ENCODE measurements at places on chromosomes 11 and 22.

DNA sequence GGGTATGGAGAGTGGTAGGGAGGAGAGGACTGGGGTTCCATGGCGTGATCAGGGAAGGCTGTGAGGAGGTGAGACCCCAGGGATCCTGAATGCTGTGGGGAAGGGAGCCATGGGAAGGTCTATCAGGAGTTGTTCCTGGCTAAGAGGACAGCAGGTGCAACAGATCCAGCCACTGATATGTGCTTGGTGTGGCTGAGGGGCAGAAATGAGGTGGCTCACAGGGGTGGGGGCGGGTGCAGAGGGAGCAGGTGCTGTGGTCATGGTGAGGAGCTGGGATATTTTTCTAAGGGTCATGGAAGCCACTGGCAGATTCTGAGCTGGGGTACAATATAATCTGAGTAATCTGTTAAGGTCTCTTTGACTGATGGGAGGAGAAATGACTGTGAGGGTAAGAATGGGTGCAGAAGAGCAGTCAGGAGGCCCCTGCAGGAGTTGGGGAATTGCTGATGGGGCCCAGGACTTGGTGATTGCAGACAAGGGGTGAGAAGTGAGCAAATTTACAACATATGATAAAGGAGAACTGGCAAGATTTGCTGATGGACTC is 31.3 kb upstream of the DMC1 start:
- no peak for DNase-seq

DNA sequence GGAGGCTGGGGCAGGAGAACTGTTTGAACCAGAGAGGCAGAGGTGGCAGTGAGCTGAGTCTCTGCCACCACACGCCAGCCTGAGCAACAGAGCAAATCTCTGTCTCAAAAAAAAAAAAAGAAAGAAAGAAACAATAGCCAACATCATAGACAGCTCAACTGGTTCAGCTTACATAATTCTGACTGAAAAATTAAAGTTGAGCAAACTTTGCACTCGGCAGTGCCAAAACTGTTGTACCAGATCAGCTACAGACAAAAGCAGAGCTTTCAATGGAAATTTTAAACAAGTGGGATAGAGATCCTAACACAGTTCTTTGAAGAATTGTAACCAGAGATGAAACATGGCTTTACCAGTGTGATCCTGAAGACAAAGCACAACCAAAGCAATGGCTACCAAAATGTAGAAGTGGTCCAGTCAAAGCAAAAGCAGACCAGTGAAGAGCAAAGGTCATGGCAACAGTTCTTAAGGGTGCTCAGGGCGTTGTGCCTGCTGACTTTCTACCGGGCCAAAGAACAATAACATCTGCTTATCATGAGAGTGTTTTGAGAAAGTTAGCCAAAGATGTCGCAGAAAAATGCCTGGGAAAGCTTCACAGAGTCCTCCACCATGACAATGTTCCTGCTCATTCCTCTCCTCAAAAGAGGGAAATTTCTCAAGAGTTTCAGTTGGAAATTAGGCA is 59.3 kb downstream of the TTC28 start:
- no peak for DNase-seq

GRCh38 chr11:103928802-103929161 is 107.7 kb upstream of the DDI1 start:
- no peak for DNase-seq

GRCh38 chr22:44758344-44758973 is 6.1 kb downstream of the ARHGAP8 start:
- DNase-seq = peak; percentile 12

All from G401 (cell line).